ENCODE measurements at places on chromosomes 6 and 20. TPM values are rescaled to one million over a fixed set of nuclear protein-coding genes. Genes with fewer than 3 reads are reported as not detected.

Gene MYLK4
- 0.25 TPM for polyA plus RNA-seq

Gene SPTLC3
- polyA plus RNA-seq: 2.3 TPM

Gene NRSN1
- polyA plus RNA-seq: not detected

Gene POU5F1
- 4.9 TPM for polyA plus RNA-seq

Gene CST4
- not detected for polyA plus RNA-seq

Gene FILIP1
- polyA plus RNA-seq: 7.1 TPM

Gene MTFR2
- 1.0 TPM for polyA plus RNA-seq

Gene IL17F
- polyA plus RNA-seq: not detected

Gene ACAT2
- polyA plus RNA-seq: 18.8 TPM

Gene FOXA2
- polyA plus RNA-seq: 2.0 TPM

Gene SDC4
- polyA plus RNA-seq: 51.1 TPM

Gene ZKSCAN3
- polyA plus RNA-seq: 0.85 TPM

Gene SYTL3
- polyA plus RNA-seq: 3.7 TPM

Gene NMBR
- 0.03 TPM for polyA plus RNA-seq

Gene ESF1
- polyA plus RNA-seq: 7.7 TPM

Gene SIRPD
- polyA plus RNA-seq: 0.27 TPM

Gene GGTLC1
- 0.39 TPM for polyA plus RNA-seq

Gene LY6G5B
- polyA plus RNA-seq: 4.8 TPM

Gene MACROD2
- polyA plus RNA-seq: 0.11 TPM

Gene OPN5
- polyA plus RNA-seq: not detected

Gene OR12D3
- not detected for polyA plus RNA-seq

Gene MAP7
- 13.1 TPM for polyA plus RNA-seq
